ENCODE measurements at places on chromosomes 7 and 10.

GRCh38 chr7:23767514-23767913, 57.5 kb downstream of the STK31 start:
- DNase-seq = no peak

GRCh38 chr10:122044045-122044661, 55.2 kb downstream of the TACC2 start:
- no peak for DNase-seq

GRCh38 chr10:129703287-129704137, 236.5 kb downstream of the MGMT start:
- DNase-seq = no peak

DNA sequence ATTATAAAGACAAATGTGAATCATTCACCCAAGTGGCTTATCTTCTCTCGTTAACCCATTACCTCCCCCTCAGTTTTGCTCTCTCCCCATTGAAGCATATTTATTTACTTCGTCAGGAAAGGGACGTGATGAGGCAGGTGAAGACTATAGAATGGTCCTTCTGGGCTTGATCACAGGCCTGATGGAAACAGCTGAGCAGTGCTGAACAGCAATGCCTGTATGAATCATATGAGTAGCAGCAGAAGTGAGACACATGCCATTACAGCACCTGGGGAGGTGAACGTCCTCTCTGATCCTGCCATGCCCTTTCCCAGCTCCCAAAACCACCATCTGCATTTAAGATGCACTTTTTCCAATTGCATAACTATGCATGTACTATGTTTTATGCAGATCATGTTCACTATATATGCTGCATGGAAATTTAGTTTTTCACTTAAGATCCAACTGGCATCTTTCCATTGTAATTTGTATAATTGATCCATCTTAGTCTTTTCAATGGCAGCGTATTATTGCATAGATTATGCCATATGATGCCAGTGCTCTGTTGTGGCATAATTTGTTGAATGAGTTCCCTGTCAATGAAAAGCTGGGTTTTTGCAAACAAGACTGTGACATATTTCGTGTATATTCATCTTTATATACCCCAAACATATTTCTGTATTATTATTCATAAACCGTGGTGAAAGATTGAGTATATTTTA, 105.3 kb downstream of the CXCL12 start:
- no peak for DNase-seq

- DNase-seq = no peak
These were observed 1.3 kb upstream of the TNRC18 start for GRCh38 chr7:5424749-5425506.

GRCh38 chr10:72935361-72935760, 19.2 kb downstream of the PLA2G12B start:
- DNase-seq = no peak

DNA sequence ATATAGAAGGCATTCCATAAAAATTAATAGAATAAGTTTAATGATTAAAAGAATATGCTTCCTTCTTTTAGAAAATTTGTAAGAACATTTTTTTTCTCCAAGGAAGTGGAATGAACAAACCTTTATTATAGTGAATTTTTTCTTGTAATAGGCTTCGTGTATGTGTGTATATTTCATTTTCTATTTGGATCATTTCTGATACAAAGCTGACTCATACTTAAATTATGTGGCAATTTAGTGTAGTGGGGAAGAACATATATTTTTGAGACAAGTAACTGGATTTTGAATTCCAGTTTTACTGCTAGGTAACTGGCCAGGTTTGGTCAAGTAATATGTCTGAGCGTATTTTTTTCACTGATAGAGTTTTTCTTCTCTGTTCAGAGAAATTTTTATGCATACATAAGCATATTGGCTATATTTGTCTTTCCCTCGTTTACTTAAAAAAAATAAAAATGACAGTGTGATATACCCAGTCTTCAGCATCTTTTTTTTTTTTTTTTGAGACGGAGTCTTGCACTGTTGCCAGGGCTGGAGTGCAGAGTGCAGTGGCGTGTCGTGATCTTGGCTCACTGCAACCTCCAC, 50.8 kb downstream of the CDK13 start:
- no peak for DNase-seq

DNA sequence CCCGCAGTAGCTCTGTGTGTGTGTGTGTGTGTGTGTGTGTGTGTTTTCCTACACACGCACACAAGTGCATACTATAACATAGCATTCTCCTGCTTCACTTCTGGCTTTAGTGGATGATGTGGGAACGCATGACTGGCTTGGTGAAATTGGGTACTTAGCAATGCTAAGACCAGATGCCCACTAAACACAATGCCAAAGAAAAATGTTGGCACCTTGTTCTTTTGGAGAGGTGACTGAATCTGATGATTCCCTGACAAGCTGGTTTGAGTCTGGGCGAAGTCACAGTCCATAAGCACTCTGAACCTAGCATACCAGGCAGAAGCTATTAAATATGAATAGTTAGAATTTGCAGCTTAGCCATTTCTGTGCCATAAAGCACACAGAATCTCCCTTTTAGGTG, 68.0 kb upstream of the CDCA7L start:
- DNase-seq = no peak

DNA sequence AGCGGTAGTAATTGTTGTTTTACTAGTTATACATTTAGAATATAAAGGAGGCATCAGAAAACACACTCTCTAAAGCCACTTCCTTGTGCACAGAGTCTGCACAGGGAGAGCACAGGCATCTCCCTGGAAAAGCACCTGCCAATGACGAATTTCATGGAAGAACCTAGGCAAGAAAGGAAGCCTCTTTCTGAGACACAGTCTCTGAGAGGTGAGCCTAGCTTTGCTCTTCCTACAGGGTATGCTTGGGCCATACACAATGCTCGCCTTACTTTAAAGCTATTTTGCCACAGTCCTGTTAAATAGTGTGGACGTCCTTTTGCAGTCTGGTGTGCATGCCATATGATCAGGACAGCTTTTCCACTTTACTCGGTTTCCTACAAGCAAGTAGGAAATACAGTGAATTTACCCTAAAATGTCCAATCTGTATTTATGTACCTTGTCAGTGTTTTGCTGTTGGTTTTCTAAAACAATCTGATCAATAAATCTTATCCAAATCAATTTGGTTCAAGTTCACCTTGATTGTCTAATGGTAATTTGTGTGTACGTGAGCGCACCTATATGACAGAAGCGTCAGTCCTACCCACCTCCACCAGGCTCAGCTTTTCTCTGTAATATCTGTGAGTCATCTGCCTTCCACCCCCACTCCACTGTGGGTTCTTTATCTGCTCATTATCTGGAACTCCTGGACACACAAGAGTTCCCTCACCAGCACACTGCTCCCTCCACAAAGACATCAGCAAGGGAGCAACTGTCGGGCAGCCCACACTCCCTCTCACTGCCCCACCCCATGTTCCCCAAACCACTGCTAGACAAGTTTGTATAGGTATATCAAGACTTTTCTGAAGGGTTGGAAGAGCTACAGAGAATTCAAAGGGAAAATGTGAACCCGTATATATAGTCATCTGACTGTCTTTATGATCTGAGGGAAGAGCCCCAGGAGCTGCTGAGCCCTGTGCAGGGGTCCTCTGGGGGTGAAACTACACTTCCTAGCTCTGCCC, 65.2 kb downstream of the KLHDC10 start:
- DNase-seq = no peak

- no peak for DNase-seq
These were observed 13.5 kb upstream of the BAG3 start for GRCh38 chr10:119637631-119638030.

Measured in activated T-cell treated with anti-CD3 and anti-CD28 coated beads for 4 hours (primary cell).